Esophagus squamous epithelium (tissue), 5 donors: ENCODE measurements at places on chromosomes 5 and 9. TPM values are rescaled to one million over a fixed set of nuclear protein-coding genes. Genes with fewer than 3 reads are reported as not detected.

The LECT2 gene
- not detected for total RNA-seq

The RGS7BP gene
- 0.06 TPM for total RNA-seq

The CD14 gene
- 15.1 TPM for total RNA-seq

The PCDHA9 gene
- total RNA-seq, result not detected

DNA sequence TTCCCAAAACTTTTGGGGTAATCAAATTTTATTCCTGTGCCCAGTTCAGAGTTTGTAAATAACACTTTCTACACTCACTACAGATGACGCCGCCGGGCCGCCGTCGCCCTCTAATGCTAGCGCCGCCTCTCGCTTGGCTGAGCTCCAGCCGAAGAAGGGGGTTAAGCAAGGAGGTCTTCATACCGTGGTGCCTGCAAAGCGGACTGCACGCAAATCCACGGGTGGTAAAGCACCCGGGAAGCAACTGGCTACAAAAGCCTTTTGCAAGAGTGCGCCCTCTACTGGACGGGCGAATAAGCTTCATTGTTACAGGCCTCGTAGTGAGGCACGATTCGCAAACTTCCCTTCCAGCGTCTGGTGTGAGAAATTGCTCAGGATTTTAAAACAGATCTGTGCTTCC, 280.4 kb downstream of the MEF2C start:
- DNase-seq, result no peak
- no peaks in the 10 kb centered on the region for H3K36me3 ChIP-seq
- no peak overlapping the region for H3K4me3 ChIP-seq
- no peaks in the 10 kb centered on the region for H3K27me3 ChIP-seq
- H3K4me1 ChIP-seq, result no peaks in the 10 kb centered on the region

DNA sequence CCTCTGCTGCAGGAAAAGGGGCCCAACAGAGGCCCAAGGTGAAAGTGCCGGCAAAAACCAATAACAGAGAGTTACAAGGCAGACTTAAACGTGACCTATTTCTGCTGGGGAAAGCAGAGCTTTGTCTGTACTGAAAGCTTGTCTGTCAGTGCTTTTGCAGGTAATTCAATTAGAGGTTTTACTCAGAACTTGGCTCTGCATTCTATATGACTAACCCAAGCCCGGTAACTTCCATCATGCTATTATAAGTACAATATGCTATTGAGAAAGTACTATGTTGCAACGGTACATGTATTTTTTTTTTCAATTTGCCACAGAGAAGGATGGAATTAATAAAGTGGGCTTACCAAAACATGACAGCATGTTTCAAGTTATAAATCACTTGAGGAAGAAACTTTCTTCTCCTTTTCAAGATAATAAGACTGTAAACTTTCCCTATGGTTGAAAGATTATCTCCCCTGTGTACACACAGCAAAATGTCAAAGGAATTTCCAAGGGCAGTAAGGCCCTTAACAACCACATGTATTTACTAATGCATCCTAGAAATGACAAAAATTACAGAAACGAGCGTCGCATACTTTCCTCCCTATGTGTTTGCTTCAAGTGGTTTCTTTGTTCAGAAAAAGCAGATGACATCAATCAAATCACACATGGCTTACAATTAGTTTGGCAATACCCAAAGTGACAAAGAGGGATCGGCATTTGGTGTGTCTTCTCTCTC, 282.4 kb downstream of the EFNA5 start:
- H3K4me1 ChIP-seq, result peaks cover 32% of the 10 kb centered on the region
- H3K4me3 ChIP-seq, result no peak overlapping the region
- peak overlapping the region; percentile 56 for H3K27ac ChIP-seq
- no peaks in the 10 kb centered on the region for H3K36me3 ChIP-seq
- no peaks in the 10 kb centered on the region for H3K27me3 ChIP-seq

DNA sequence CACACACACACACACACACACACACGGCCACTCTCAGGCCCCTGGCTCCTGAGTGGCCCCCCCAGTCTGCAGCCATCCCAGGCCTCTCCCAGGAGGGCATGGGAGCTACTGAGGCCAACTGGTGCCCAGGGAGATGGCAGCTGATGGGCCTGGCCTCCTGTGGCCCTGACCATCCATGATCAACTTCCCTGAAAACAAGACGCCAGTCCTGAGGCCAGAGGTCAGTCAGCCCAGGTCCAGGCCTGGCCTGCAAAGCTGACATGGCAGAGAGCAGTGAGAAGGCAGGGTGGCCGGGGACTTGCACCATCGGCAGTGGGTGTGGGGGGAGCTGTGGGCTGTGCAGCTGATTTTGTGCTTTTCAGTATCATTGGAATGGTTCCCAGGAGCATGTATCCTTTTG, 47.0 kb downstream of the SARDH start:
- no peaks in the 10 kb centered on the region for H3K4me1 ChIP-seq
- H3K27me3 ChIP-seq, result no peaks in the 10 kb centered on the region
- no peak overlapping the region for H3K27ac ChIP-seq
- no peaks in the 10 kb centered on the region for H3K36me3 ChIP-seq
- no peak overlapping the region for H3K4me3 ChIP-seq

DNA sequence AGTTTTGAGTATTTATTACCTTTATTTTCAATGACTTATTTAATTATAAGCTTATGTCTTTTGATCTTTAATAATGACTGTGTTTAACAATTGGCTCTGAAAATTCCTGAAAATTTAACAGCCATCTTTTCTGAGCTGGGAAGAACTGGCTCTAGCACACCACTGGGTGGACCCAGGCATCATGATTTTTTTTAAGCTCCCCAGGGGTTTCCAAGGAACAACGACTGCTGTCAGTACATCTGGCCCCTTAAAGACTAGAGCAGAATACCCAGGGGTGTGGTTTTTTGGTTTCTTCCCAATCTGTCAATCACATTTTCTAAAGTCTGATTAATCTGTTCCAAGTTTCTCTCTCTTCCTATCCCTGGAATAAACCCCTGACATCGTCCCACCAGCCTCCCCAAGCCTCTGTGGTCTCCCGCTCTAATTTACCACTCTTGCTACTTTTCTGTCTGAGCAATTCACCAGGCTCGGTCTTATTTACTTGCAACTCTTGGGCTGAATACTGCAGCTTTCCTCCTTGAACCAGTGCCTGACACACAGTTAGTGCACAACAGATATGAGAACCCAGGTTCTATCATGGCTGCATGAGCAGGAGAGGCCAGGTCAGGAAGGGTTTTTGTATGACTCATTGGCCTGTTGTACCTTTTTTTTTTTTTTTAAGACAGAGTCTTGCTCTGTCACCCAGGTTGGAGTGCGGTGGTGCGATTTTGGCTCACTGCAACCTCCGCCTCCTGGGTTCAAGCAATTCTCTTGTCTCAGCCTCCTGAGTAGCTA, 321.9 kb downstream of the ZSWIM6 start:
- H3K27me3 ChIP-seq, result no peaks in the 10 kb centered on the region
- H3K36me3 ChIP-seq, result no peaks in the 10 kb centered on the region
- no peak overlapping the region for H3K4me3 ChIP-seq
- no peak overlapping the region for H3K27ac ChIP-seq

GRCh38 chr5:57499262-57500050, 16.8 kb upstream of the ACTBL2 start:
- no peak for DNase-seq
- H3K27me3 ChIP-seq, result no peaks in the 10 kb centered on the region
- no peak overlapping the region for H3K27ac ChIP-seq
- H3K4me3 ChIP-seq, result peak overlapping the region; percentile 52
- H3K4me1 ChIP-seq, result peaks cover 25% of the 10 kb centered on the region

DNA sequence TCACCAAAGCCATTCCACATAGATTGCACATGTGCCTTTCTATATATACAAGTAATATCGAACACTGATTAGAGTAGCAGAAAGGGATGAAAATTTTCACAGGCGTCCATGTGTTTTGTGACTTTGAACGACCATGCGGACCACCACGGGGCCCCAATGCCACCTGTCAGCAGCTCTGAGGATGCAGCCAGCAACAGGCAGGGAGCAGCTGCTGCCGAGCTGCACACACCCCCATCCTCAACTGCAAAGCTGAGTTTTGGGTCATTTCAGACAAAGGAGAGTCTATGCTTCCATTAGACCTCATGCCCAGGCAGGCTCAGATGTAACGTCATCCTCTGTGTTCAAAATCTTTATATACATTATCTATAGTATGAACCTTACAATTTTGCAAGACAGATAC, 503.8 kb downstream of the IRX1 start:
- H3K4me3 ChIP-seq, result no peak overlapping the region
- H3K27ac ChIP-seq, result no peak overlapping the region
- H3K27me3 ChIP-seq, result no peaks in the 10 kb centered on the region
- no peaks in the 10 kb centered on the region for H3K36me3 ChIP-seq
- H3K4me1 ChIP-seq, result no peaks in the 10 kb centered on the region
- no peak for DNase-seq

- peaks cover 4% of the 10 kb centered on the region for H3K4me1 ChIP-seq
- DNase-seq, result no peak
- no peaks in the 10 kb centered on the region for H3K27me3 ChIP-seq
- no peak overlapping the region for H3K27ac ChIP-seq
- H3K36me3 ChIP-seq, result no peaks in the 10 kb centered on the region
Observed at GRCh38 chr5:149831492-149831891, 101.4 kb downstream of the PPARGC1B start.

DNA sequence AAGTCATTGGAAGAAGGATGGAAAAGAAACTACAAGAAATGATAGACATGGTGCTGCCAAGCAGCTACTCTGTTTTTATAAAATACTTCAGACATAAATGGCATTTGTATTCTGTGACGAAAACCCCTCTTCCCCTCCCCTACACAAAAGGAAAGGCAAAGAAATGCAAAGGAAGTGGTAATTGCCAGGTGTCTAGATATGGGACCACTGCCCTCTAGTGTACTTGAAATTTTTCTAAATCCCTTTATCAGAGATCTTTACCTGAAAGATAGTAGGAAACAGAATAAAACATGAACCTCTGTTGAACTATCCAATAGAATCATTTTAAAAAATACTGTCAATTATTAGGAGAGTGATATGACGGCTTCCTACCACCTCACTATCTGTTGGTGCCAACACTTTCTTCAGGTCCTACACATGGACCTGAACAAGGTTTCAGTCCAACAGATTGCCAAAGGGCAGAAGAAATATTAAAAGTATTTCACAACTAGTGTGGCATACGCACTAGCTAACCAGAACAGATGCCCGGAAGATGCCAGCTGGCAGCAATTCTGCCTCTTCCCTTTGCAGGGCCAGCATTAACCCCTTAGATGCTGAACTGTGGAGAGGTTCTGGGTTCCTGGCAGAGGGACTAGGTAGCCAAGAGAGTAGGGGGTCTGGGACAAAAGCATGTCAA, 104.1 kb downstream of the TSSK1B start:
- H3K27ac ChIP-seq, result peak overlapping the region; percentile 9
- H3K4me3 ChIP-seq, result no peak overlapping the region
- no peaks in the 10 kb centered on the region for H3K27me3 ChIP-seq
- no peaks in the 10 kb centered on the region for H3K36me3 ChIP-seq
- H3K4me1 ChIP-seq, result peaks cover 7% of the 10 kb centered on the region
- DNase-seq, result no peak

DNA sequence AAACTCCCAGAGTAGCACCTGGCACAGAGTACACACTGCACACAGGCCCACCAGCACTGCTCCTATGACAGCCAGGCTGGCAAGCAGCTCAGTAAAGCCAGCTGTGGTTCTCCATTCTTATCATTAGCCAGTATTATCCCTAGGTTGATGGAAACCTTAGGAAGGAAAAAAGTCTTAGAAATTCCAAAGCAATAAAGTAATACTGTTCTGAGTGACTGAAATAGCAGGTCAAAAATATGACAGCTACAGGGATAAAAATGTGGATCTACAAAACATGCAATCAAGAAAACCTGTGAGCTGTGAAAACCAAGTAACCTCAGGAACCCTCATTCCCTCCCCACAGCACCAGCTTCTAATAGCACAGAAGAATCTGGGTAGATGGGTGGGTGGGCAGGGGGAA, 403.5 kb downstream of the SPOCK1 start:
- no peak for DNase-seq
- H3K27me3 ChIP-seq, result no peaks in the 10 kb centered on the region
- no peaks in the 10 kb centered on the region for H3K4me1 ChIP-seq
- no peak overlapping the region for H3K27ac ChIP-seq
- H3K36me3 ChIP-seq, result no peaks in the 10 kb centered on the region

DNA sequence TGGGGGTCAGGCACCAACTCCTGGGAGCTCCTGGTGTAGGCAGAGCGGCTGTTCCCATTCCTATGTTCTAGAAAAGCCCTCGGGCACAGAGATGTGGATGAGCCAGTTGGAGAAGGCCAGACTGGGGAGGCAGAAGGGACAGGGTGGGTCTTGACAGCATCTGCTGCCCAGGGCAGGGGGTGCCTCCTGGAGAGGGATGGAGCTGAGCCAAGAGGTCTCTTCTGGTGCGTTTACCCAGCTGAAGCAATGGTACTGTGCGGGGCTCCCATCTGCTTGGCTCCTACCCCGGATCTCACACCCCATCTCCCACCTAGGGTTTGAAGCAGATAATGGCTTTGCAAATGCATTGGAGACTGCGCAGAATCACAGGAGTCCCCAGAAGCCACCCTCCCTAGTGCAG, 41.3 kb downstream of the SHB start:
- peak overlapping the region; percentile 87 for H3K27ac ChIP-seq
- H3K36me3 ChIP-seq, result no peaks in the 10 kb centered on the region
- H3K4me1 ChIP-seq, result peaks cover 61% of the 10 kb centered on the region

DNA sequence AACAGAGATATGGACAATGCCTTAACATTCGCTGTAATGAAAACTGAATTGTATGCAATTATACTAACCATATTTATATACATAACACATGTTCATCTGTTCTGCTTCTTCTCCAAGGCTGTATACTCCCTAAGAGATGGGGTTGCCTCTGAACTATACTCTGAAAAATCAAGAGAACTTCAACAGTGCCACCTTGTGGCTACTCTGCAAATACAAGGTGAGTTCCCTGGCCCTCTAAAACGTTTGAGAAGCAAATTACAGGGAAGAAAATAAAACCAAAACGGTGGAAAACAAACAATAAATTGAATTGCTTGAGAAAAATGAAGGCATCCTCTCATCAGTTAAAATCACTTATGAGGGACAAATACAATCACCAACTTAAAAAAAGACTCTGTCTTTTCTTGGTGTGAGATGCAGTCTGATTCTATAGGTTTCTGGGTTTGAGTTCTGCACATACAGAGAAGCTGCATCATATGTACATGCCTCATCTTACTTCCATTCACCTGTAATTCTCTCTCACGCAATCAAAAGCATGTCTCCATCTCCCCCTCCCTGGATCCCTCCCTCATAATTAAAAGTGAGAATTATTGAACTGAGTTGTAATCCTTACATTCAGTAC, 98.6 kb downstream of the FBXW11 start:
- no peak overlapping the region for H3K27ac ChIP-seq
- peaks cover 4% of the 10 kb centered on the region for H3K36me3 ChIP-seq
- no peak for DNase-seq
- no peak overlapping the region for H3K4me3 ChIP-seq
